ENCODE measurements at places on chromosomes 16 and 17. TPM values are rescaled to one million over a fixed set of nuclear protein-coding genes. Genes with fewer than 3 reads are reported as not detected.

- no peak for DNase-seq
Observed at GRCh38 chr17:14621826-14622614, 321.1 kb downstream of the HS3ST3B1 start.

DNA sequence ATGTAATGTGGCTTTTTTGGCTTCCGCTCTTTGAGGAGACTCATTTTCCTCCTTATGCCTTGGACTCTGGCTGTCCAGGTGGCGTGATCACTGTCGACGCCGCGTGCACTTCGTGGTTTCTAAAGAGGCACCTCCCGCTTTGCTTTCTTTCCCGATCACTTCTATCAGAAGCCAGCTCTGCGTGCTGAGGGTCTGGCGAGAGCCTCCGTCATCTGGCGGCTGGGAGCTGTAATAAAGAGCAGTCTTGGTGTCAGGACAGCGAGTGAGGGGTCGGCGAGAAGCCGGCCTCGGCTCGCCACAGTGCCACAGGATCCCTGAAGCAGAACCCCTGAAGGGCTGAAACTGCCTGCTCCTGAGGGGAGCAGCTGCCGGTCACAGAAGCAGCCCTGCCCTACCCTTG is 7.4 kb downstream of the ZNF750 start:
- DNase-seq = no peak

The KRT17 gene
- not detected for total RNA-seq

DNA sequence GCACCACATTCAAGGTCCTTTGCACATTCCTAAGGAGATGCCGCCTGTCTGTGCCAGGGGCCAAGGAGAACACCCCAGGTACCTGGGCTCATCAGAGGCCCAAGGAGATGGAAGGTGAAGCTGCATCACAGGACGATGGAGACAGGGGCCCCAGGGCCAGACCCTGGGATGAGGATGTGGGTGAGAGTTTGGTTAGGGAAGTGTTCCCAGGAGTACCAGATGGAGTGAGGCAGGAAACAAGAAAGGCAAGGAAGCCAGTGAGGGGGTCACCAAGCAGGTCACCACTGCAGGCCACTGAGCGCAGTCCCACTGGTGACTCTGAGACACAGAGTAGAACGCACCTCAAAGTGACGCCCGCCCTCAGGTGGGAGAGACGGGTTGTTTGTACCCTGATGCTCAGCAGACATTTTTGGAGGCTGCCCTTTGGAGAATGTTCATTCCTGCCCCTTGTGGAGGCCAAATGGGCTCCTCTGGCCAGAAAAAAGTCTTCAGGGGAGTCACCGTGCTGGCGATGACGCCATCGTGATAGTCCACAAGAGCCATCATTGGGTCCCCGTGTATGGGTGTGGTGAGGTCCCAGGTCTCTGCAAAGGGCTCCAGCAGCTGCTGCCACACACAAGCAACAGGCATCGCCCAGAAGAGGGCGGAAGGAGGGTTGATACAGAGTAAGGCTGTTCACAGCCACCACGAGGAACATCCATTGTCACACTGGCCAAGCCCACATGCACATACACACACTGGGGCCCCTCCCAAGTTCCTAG is 57.5 kb downstream of the BEAN1 start:
- no peak for DNase-seq

GRCh38 chr17:80873307-80873951 is 118.2 kb upstream of the CHMP6 start:
- no peak for DNase-seq

DNA sequence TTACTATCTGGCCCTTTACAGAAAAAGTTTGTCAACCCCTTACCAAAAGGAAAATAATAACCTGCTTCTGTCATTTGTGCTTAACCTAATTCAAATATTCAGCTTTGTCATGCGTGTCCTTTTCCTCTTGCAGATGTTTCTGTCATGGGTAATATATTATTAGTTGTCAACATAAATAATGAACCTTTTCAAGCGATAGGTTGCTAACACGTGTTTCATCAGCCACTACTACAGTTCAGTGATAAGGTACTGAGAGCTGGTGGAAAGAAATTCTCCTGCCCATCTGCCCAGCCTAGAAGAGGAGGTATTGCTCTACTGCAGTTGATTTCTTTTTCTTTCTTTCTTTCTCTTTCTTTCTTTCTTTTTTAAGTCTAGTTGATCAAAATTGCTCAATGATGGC is 12.0 kb upstream of the SRSF1 start:
- no peak for DNase-seq

GRCh38 chr16:12016291-12016947 is 39.9 kb downstream of the SNX29 start:
- DNase-seq = no peak

DNA sequence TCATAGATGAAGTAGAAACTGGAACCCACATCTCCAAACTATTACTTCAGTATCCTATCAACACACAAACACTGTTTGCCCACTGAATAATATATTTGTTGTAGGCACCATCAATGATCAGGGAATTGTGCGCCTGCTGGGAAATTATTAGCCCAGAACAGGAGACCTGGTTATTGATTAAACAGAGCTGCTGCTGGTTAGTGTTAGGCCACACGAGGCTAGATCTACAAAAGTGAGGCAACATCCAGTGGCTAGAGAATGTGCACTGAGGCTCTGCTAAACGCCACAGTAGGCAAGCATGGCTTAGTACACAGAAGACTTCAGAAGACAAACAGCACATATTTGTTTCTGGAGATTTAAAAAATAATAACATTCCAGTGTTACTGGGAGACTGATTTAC is 11.0 kb downstream of the ABHD15 start:
- no peak for DNase-seq

DNA sequence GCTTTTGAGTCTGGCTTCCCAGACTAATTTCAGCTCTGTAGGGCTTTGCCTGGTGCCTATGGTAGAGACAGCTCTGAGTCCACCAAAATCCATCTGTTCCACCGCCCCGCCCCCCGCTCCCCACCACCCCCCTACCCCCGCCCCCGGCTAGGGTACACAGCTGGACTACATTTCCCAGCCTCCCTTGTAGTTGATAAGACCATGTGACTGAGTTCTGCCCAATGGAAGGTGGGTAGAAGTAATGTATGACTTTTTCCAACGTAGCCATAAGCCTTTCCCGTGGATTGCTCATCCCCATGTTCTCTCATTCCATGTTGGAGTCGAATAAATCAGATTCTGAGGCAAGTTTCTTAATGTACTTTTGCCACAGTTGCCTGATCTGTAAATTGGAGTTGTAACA is 786.7 kb upstream of the EEF2KMT start:
- no peak for DNase-seq

- DNase-seq = no peak
Observed at GRCh38 chr17:40415390-40415789, 2.3 kb downstream of the TOP2A start.

GRCh38 chr16:57946181-57946801 is 24.6 kb downstream of the CNGB1 start:
- no peak for DNase-seq
